H9 (cell line): ENCODE measurements at places on chromosomes 2 and 18.
A peak's percentile ranks its signal among the peaks of the same experiment; 100 is the strongest.

DNA sequence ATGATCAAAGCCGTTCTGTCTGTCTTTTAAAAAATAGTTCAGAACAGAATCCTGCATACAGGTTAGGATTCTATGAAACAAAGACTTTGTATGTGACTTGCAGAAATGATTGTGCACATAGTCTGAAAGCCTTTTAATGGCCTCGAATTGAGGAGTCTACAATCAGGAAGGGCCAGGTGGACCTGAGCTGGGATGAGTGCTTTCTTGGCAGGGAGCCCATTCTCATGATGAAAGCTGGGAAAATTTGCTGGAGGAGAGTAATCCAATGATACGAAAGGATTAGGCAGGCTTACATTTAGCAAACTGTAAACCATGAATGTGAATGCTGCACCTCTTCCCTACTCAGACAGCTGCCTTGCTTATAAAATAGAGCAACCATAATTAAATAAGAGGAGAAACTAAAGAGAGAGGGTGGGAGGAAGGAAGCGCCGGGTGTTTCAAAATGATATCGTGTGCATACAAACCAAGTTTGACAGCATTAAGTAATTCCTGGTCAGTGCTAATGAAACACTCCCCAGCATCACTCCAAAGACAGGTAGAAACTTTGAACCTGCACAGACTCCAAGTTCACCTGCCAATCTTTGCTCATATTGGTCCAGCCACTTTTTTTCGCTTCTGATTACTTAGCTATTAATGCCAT, 23.7 kb upstream of the CXCR4 start:
- DNase-seq, result no peak

- peak; percentile 76 for DNase-seq
Observed at GRCh38 chr2:115161771-115162493, 719.5 kb downstream of the DPP10 start.

DNA sequence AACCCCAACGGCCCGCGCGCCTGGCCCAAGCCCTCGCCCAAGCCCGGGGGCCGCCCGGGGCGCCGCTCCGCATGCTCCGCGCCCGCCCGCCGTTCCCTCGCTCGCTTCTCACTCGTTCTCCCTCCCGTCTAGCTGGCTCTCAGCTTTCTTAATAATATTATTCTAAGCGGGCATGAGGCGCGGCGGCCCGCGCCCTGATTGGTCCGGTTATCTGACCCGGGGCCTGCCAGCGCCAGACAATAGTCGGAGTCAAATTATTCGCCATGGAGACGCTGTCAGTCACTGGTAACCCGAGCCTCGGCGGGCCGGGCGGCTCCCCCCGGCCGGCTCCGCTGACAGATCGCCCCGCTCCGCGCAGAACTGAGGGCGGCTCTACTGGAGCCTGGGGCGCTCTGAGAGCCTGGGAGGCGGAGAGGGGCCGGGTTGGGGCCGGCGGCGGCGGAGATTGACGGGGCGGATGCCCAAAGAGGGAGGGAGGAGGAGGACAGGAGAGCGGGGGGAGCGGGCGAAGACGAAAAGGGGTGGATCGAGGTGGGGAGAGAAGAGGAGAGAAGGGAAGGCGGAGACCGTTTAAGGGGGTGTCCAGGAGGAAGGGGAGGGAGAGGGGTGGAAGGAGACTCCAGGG, at the start of gene SIX2:
Gene SIX2 (minus strand): TSS at position 150 of the 625 bp plus-strand sequence. CDS start 342 bp downstream, outside the sequence.
- peak; percentile 98 for DNase-seq

DNA sequence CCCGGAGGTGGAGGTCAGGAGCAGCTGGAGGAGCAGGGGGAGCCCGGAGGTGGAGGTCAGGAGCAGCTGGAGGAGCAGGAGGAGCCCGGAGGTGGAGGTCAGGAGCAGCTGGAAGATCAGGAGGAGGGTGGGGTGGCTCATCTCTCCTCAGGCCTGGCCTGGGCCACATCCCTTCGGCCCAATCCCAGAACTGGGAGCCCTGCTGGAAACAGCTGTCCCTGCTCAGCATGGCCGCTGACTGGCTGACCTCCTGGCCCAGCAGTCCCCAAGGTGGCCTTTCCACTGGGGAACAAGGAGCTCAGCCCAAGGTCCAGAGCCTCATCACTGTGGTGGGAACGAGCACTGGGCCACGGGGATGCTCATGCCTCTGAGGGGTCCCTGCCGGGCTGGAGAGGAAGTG, 66.6 kb upstream of the LAPTM4A start:
- no peak for DNase-seq

DNA sequence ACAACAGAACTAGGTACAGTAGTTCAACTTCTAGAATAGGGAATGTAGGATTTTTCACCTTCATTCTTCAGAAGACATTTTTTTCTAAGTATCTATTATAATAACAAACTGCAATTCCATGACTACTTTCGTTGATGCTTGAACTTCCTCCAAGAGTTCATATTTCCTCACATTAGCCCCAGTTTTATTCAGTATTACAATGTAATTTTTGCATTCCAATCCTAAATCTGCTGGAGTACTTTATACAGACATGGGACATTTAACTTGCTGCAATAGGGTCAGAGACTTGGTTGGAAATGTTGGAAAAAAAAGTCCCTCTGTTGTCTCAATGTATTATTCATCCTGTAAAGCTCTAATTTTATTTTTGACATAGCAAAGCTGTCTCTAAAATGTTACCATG, 19.6 kb upstream of the FTCDNL1 start:
- DNase-seq, result no peak

GRCh38 chr2:240626531-240627300, 1.4 kb downstream of the GPR35 start:
- peak; percentile 29 for DNase-seq

DNA sequence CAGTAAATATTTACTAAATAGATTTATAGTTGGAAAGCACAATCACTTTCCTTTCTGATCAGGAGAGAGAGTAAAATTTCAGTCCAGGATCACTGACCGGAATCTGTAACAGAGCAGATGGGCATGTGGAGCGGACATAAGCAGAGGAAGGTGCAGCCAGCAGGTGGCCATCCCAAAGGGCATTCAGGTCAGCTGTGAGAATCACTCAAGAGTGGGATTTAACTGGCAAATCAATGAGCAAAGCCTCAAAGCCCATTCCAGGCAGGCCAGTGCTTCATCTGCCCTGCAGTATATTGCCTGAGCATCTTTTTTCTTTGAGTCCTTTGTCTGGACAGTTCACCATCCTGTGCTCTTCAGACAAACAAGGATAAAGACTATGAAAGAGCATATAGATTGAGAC, 166.4 kb upstream of the SLC14A2 start:
- DNase-seq, result no peak

DNA sequence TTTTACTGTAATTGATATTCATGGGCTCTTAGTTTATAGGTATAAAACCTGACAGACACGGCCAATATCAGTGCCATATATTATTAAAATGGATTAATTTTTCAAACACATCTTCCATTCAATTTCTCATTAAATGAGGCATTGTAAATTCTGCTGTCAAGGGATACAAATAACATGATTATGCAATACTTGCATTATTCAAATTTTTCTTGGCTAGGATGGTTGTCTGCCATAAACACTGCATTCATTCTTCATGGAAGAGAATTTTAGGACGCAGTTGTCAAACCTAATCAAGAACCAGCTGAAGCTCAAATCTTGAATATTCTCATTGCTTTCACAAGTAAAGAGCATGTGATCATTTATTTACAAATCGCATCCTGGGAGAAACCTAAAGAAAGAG, 255.6 kb downstream of the RDH14 start:
- no peak for DNase-seq

DNA sequence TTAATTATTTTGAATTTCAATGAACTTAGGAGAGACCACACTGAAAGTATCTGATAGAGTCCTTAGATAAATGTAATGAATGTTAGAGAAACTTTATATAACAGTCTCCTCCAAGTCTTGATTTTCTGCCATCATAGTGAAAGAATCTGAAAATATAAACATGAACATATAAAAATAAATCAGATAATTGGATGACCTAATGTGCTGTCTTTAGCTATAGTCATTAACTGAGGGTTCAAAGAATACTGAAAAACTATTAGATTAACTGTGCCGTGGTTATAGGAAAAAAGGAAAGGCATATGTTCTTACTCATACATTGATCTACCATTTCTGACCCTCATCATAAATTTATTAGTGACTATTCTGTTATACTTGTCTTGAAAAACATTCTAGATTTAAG, 47.0 kb upstream of the SPAG16 start:
- DNase-seq, result no peak

GRCh38 chr2:7878786-7879482, 802.9 kb upstream of the ID2 start:
- peak; percentile 90 for DNase-seq

GRCh38 chr2:47225061-47225783, 70.1 kb upstream of the STPG4 start:
- DNase-seq, result no peak

- no peak for DNase-seq
Observed at GRCh38 chr2:133794114-133794513, 225.9 kb upstream of the NCKAP5 start.

GRCh38 chr2:125397535-125398251, 1258.3 kb upstream of the GYPC start:
- no peak for DNase-seq

GRCh38 chr18:77486985-77487384, 237.3 kb downstream of the GALR1 start:
- DNase-seq, result no peak

GRCh38 chr2:186852508-186852907, 3.5 kb upstream of the ZSWIM2 start:
- DNase-seq, result no peak

GRCh38 chr2:217774232-217774631, 228.6 kb downstream of the TNS1 start:
- DNase-seq, result no peak

- no peak for DNase-seq
Observed at GRCh38 chr18:74273394-74273793, 18.4 kb downstream of the CYB5A start.

DNA sequence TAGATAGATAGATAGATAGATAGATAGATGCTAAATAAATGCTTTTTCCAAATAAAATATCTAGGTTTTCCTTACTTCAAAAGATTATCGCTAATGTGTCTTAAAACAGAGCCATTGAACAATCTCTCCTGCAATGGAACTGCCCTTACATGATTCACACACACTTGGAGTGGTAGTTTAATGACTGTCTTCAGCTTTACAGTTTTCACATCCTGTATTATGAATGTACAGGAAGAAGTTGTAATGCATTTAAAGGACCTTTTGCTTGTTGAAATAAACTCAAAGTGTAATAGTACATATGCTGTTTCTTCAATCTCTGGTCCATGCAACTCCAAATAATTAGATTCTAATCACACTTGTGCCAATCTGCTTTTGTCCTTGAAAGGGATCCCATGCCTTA, 797.6 kb upstream of the CDH2 start:
- no peak for DNase-seq

GRCh38 chr18:48931680-48932461, 18.9 kb downstream of the SMAD7 start:
- DNase-seq, result no peak

DNA sequence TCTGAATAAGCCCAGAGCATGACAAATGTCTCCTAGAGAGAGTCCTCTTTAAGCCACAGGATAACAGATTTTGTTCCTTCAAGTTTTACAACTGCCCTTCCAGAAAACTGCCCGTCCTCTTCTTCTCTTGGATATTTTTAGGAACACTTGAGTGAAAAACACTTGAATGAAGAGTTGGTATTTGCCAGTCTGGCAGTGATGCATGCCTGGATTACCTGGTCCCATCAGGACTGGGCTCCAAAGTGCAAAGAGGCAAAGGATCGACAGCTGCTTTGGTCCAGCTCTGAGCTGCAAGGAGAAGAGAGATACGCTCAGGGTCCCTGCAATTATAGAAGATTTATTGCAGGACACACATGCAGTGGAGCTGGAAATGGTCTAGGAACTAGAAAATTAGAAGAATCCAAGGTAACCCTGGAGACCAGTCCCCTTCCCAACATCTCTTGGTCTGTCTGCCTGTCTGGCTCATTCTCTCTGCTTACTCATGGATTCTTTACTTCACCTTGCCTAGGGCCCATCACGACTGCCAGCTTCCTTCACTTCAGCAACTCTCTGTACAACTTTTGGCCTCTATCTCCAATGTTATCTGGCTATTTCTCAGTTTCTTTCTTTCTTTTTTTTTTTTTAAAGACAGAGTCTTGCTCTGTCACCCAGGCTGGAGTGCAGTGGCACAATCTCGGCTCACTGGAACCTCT, 112.1 kb upstream of the SIX2 start:
- no peak for DNase-seq

- DNase-seq, result no peak
Observed at GRCh38 chr2:27518113-27518781, 21.6 kb downstream of the GCKR start.

GRCh38 chr2:135773917-135774316, 32.3 kb downstream of the UBXN4 start:
- no peak for DNase-seq

- DNase-seq, result no peak
Observed at GRCh38 chr18:3060667-3061580, 48.0 kb upstream of the LPIN2 start.

- no peak for DNase-seq
Observed at GRCh38 chr2:55891671-55892094, 31.9 kb downstream of the EFEMP1 start.

DNA sequence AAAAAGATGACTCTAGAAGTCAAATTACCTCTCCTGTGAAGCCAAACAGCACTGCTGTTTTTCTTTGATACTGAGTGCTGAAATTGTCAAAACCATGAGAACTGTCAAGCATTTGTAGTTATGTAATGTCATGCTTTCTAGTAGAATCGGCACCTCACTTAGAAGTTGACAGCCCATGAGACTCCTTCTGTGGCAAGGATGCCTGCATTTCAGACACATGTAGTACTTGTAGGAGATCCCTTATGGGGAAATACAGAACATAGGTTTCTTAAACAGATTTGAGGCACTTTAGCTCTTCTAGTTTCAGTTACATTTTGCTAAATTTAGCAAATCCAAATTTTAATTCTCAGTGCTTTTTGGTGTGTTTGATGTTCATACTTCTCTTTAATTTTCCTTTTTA, 15.7 kb downstream of the ZNF407 start:
- no peak for DNase-seq

GRCh38 chr2:132891498-132891897, 221.5 kb upstream of the LYPD1 start:
- DNase-seq, result no peak

GRCh38 chr2:164511738-164512137, 109.5 kb downstream of the GRB14 start:
- DNase-seq, result no peak

- no peak for DNase-seq
Observed at GRCh38 chr2:8636721-8637636, 44.9 kb upstream of the ID2 start.

- DNase-seq, result no peak
Observed at GRCh38 chr2:187264612-187265011, 183.4 kb downstream of the CALCRL start.

- no peak for DNase-seq
Observed at GRCh38 chr2:238445409-238446190, 18.9 kb downstream of the ASB1 start.

DNA sequence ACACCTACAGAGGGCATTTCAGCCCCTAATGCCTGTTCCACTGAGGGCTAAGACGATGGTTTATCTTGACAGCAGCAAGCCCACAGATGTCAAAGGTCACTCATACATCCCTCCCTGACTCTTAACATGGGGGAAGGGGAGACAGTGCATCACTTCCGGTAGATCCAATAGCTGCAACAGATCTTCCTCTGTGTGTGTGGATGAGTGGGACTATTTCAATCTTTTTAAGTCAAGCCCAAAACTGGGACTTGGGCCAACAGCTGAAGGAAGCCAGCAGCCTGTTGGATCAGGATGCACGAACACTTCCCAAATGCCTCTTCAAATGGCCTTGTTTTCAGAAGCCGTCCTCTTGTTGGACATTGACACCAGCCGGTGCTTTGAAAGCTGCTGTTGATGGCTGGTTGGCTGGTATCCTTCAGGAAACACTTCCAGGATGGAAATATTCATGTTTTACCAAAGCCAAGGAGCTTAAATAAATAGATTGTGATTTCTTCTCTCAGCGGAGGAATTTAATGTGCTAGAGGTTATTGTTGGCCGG, 59.2 kb downstream of the IL1R2 start:
- no peak for DNase-seq
